ENCODE measurements at places on chromosomes 11 and 22.

DNA sequence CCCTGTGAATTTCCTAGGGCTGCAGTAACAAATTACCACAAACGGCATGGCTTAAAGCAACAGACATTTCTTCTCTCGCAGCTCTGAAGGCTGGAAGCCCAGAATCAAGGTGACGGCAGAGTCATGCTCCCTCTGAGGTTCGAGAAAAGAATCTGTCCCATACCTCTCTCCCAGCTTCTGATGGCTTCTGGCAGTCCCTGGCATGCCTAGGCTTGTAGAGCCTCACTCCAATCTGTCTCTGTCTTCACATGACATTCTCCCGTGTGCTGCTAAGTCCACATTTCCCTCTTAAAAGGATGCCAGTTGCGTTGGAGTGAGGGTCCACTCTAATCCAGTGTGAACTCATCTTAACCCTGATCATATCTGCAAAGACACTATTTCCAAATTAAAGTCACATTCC is 116.2 kb downstream of the NECTIN1 start:
- no peak for DNase-seq

DNA sequence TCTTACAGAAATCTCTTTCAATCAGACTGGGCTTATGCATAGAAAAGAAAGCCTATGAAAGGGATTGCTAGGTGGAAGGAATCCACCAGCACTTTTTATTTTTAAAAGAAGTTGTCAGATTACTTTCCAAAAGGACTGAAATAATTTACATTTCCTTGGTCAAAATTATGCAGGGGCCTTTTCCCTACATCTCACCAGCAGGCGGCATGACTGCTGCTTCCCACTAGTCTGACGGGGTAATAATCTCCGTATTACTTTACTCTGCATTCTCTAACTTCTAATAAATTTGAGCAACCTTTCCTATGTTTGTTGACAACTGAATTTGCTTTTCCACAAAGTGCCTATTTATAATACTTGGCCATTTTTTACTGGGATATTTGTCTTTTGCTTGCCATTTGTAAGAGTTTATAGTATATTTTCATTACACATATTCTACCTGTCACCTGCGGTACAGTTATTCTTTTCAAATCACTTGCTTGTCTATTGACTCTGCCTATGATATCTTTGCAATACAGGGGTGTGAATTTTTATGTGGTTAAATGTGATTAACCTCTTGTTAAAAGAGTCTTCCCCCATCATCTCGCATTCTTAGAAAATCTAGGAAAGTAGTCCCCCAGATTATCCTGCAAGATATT is 51.9 kb upstream of the USP47 start:
- no peak for DNase-seq

DNA sequence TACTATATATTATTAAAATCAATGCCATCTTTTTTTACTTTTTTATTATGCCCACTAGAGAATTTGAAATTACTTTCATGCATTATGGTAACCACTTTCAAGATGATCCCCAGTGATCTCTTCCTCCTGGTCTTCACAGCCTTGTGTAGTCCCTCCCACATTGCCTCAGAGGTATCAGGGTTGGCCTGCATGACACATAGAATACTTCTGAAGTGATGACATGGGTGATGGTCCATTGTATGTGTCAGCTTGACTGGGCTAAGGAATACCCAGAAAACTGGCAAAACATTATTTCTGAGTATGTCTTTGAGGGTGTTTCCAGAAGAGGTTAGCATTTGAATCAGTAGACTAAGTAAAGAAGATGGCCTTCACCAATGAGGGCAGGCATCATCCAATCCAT is 14.2 kb upstream of the ISX start:
- DNase-seq = no peak

DNA sequence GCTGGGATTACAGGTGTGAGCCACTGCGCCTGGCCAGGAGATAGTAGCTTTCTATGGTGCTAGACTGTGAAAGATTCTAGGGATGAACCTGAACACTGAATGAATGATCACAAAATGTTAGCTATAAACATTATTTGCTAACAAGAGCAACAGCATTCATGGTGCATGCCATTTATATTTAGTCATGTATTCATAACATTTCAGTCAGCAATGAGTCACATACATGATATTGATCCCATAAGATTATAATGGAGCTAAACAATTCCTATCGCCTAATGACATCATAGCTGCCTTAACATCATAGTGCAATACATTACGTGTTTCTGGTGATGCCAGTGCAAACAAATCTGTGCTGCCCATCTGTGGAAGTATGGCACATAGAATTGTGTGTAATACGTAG is 164.1 kb downstream of the ARHGAP42 start:
- no peak for DNase-seq

DNA sequence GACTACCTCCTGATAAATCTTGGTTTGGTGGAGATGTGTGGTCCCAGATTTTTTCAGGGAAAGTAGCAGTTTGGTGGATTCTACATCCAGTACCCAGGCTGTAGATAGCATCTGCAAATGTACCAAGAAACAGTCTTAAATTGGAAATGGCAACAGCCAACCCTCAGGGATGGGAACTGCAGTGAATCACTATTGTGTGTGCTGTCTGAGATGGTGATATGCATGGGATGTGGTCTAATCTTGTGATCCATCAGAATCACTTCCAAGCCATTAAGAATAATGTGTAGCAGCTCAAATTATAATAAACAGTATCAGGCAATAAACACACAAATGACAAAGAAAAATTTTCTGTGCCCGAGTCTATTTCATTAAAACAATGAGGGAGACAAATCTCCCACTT is 3.4 kb downstream of the OLFML1 start:
- no peak for DNase-seq

GRCh38 chr11:24575392-24575791 is 78.5 kb downstream of the LUZP2 start:
- DNase-seq = no peak

DNA sequence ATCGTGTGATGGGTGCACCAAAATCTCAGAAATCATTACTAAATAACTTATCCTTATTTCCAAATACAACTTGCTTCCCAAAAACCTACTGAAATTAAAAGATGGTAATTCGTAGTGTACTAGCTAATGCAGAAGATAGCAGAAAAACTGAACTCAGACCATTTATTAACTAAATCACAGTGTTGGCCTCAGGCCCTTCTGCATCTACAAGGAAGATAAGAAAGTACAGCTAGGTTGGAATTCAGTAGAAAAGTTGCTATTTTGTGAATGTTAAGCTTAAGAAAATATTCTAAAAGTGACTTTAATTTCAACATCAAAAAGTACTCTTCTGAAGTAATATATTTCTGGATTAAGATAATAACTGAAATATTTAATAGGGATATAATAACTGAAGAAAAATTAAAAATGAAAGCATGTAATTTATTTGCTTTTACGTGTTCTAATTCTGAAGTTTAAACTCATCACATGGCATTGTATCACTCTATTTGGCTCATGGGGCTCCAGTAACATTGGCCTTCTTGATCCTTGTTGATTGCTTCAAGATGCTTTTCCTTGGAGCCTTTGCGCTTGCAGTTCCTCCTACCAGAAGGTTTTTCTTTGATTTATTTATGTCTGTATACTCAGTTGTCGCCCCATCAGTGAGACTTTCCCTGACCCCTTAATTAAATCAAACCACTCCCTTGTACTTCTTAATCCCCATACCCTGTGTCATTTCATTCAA is 847.9 kb upstream of the ANO3 start:
- DNase-seq = no peak

GRCh38 chr11:110519796-110520195 is 90.0 kb downstream of the FDX1 start:
- no peak for DNase-seq

DNA sequence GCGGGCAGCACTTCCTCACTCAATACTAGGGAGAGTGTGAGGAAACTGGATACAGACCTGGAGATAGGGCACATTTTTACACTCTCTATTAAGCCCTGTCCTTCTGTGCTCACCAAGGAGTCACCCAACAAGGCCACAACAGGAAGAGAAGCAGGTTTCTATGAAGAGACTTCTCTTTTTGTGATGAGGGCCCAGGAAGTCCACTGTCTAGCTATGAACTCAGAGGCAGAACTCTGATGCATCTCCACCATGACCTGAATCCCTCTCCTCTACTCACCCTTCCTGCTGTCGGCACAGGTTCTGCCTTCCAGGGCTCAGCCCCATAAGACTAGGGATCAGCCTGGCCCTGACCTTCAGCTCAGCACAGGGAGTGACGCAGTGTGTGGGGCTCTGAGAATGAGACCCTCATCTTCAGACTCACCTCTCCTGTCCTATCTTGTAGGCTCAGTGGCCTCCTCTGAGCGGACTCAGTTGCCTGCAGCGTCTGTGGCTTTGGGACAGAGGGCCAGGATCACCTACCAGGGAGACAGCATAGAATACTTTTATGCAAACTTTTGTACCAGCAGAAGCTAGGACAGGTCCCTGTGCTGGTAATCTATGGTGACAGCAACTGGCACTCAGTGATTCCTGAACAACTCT is 49.3 kb upstream of the IGLL5 start:
- no peak for DNase-seq
